ENCODE measurements at places on chromosomes 12 and 14.

GRCh38 chr14:35213143-35213788 lies 78.9 kb upstream of the PSMA6 start:
- no peak for DNase-seq

DNA sequence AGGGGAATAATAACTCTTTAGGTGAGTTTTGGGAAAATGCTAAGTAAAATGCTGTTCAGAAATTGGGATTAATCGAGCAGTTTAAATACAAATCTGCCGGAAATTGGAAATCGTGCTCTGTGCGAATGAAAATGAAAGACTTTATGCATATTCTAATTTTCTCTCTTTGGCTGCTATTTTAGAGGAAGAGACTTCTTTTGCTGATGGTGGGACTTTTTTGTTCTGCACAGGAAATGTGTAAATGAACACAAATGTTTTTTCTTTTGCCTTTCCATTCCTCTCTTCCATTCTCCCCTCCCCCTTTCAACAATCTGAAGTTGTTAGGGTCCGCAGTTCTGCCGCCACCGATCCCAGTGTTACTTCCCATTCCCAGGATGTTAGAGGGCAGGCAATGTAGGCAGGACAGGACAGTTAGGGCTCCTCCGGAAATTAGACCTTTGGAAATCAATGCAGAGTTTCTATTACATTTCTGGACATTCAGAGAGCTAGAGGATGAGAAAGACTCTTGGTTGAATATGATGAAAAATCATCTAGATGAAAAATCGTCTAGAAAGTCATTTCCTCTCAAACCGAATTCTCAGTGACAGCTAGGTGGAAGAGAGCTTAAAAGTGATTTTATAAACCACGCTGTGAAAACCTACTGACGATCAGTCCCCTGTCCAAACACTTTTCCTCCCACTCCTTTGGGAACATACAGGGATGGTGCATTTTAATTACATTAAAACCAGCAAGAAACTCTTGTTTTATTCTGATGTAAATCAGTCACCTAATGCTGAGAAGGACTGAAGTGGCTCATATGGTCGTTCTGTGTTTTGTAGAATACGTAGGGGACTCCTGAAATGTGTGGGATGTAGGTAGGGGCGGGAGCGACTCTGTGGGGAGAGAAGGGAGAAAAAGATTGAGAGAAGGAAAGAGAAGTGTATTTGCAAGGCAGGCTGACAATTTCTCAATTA lies 17.8 kb downstream of the FOXG1 start:
- no peak for DNase-seq

DNA sequence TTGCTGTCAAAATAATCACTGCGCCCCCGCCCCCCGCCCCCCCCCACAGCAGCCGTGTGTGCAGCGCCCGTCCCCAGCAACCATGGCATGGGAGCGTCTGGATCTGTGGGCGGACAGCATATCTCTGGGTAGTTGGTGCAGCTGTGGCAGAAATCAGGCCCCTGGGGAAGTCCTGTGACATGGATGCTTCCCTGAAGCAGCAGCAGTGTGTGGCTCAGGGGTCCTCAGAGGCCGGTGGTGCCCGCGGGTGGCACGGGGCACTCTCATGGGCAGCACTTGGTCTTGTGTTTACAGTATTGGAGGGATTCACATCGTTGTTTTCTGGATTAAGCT lies 19.2 kb downstream of the XRCC3 start:
- DNase-seq, result no peak

GRCh38 chr12:125218952-125219351 lies 153.7 kb downstream of the AACS start:
- no peak for DNase-seq

- no peak for DNase-seq
Measured at GRCh38 chr14:78933948-78934524, 763.9 kb downstream of the NRXN3 start.

- DNase-seq, result no peak
Measured at GRCh38 chr14:104191409-104191997, 53.1 kb downstream of the KIF26A start.

DNA sequence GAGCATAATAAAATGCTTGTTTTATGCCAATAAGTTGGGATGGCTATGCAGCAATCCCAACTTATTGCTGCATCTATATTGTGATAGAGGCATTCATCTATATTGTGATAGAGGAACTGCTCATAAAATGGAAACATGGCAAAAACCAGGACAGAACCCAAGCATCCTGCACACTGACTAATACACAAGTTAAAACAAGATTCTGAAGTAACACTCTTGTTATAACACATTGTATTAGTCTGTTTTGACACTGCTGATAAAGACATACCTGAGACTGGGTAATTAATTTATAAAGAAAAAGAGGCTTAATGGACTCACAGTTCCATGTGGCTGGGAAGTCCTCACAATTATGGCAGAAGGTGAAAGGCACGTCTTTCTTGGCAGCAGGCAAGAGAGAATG lies 36.8 kb downstream of the KCNK10 start:
- DNase-seq, result no peak

DNA sequence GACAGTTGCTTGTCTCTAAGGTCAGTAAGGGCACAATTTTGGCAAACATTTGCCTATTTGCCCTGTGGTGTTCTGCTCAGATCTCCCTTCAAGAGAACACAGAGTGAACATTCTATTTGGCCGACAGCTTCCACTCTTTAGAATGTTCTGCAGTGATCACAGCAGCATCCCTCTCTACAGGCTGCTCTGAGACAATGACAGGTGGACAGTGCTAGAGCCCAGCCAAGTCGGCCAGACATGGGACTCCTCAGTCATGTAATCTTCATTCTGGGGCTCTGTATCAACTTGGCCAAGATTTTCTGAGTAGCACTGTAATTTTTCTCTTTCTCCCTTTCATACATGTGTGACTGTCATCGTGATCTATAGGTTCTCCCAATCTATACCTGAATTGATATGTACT lies 34.8 kb downstream of the TIMELESS start:
- DNase-seq, result no peak

- DNase-seq, result no peak
Measured at GRCh38 chr12:16555630-16556029, 50.3 kb downstream of the LMO3 start.

DNA sequence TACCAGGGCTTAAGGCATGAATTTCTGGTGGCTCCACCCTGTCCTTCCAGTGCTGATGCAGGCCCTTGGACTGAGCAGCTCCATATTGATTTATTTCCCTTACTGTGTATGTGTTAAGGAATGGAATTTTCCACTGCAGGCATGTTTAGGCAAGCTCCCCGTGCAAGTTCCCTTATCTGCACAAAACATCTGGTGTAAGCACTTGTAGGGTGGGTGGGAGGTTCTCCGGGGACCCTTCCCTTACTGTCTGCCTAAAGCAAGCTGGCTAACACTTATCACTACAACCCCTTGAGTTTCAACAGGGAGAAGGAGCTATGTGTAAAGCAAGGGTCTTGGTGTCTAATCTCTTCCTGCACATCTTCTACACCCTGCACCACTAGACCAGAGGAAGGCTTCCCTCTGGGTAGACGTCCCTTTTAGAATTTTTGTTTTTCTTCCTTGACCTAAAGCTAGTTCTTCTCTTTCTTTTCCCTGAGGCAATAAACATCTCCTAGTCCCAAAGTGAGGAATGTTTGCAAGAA lies 22.0 kb upstream of the DRAM1 start:
- no peak for DNase-seq

DNA sequence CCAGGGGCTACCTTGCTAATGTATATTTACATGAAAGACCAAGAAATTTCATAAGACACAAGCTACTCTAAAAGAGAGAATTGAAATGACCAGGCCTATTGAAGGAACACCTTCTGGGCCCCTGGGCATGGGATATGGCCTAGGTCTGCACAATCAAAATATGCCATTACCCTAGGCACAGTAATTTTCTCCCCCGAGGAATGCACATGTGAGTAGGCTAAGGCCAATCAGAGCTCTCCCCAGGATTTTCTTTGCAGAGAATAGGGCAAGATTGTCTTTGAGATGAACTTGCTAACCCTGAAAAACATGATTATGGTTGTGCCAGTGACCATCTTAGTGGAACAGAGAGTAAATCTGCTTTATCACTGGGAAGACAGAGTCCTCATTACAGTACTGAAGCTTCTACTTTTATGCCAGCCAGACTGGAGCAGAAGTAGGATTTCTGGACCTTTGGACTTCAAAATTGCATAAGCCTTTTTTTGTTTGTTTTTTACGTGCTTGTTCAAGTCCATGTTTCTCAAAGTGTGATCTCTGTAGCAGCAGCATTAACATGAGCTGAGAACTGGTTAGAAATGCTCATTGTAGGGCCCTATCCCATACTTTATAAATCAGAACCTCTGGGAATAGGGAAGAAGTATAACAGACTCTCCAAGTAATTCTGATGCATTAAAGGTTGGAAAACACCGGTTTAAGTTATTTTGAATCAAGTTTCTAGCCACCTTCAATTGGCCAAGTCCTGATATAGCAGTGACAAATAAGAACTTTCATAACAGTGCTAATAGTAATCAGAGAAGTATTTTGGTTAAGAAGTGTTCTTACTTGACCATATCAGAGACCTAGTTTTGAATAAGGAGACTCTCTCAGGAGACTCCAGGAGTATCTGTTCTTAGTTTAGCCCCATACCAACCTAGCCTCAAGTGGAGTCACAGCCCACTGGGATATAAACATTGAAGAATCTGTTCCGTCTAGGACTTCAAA lies 112.9 kb downstream of the LMO3 start:
- DNase-seq, result no peak

- DNase-seq, result no peak
Measured at GRCh38 chr12:66694666-66695613, 16.1 kb upstream of the GRIP1 start.

- no peak for DNase-seq
Measured at GRCh38 chr12:93300611-93301021, 77.1 kb upstream of the NUDT4 start.

- DNase-seq, result no peak
Measured at GRCh38 chr12:122855928-122856831, 20.9 kb downstream of the HIP1R start.

- DNase-seq, result no peak
Measured at GRCh38 chr12:52499806-52500560, 6.9 kb upstream of the KRT6A start.

DNA sequence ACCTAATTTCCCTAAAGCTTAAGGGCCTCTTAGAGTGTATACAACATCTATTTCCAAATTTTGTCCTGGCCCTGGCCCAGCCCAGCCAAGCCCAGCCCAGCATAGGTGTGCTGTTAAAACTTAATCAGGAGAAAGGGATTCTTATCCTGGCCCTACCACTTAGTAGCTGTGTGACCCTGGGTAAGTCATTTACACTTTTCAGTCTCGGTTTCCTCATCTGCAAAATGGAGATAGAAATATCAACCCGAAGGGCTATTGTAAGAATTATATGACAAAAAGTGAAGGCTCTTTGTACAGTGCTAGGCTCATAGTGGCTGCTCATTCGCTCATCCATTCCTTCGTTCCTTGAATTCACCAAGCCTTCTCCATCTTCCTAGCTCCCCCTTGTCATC lies 442 bp downstream of the ERG28 start:
- DNase-seq, result no peak

- DNase-seq, result no peak
Measured at GRCh38 chr12:43158126-43158525, 393.9 kb downstream of the ADAMTS20 start.

DNA sequence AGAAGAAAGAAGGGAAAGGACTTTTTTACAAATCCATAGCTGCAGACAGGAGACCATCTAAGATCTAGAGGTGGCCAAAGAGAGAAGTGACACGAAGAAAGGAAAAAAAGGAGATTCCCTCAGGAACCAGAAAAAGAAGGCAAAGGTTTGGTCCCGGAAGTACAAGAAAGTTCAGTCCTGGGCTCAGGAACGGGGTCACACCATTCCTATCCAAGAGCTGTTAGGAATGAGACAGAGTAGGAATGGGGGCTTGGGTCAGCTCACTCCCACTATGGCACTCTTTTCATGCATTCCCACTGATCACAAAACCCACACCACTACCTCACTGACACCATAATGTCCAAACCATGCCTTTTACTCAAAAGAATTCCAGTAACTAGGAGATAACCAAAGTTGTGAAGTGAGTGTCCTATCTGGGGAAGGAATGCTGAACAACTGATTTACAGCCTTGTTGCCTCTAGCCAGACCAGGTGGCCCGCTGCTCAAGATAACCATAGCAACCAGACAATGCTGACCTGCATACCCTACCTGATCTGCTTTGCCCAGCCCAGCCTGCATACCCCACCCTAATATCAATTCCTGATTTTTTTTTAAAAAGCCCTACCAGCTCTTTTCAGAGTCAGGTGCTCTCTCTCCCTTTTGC lies 8.4 kb downstream of the PPP2R3C start:
- no peak for DNase-seq

DNA sequence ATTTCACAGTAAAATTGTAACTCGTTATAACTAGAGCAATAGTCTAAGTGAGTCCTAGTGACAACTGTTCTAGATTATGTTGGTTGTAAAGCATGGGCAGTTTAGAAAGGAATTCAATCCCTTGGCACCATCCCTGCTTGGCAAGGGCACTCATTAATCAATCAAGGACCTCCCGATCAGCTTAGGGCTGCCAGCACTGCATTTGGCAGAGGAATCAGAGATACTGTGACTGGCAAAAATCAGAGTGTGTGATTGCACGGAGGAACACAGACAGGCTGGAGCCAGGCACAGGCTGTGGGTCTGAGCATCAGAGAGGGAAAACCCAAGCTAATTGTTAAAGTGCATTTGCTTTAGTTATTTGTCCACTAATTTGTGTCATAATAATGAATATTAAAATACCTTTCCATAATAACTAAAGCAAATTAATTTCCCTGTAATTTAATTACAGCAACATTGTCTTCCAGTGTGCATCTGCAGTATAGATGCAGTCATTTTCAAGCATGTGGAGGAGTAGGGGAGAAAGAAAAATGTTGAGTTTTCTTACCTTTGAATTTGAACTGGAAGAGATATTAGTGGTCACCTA lies 3.2 kb upstream of the EGLN3 start:
- DNase-seq, result no peak

- DNase-seq, result no peak
Measured at GRCh38 chr12:98446682-98447081, 68.7 kb upstream of the TMPO start.

- no peak for DNase-seq
Measured at GRCh38 chr14:92631098-92631497, 117.3 kb downstream of the LGMN start.
